ENCODE measurements at places on chromosomes 13 and 19.

- no peak for DNase-seq
Measured at GRCh38 chr19:10896851-10897526, 25.6 kb downstream of the CARM1 start.

DNA sequence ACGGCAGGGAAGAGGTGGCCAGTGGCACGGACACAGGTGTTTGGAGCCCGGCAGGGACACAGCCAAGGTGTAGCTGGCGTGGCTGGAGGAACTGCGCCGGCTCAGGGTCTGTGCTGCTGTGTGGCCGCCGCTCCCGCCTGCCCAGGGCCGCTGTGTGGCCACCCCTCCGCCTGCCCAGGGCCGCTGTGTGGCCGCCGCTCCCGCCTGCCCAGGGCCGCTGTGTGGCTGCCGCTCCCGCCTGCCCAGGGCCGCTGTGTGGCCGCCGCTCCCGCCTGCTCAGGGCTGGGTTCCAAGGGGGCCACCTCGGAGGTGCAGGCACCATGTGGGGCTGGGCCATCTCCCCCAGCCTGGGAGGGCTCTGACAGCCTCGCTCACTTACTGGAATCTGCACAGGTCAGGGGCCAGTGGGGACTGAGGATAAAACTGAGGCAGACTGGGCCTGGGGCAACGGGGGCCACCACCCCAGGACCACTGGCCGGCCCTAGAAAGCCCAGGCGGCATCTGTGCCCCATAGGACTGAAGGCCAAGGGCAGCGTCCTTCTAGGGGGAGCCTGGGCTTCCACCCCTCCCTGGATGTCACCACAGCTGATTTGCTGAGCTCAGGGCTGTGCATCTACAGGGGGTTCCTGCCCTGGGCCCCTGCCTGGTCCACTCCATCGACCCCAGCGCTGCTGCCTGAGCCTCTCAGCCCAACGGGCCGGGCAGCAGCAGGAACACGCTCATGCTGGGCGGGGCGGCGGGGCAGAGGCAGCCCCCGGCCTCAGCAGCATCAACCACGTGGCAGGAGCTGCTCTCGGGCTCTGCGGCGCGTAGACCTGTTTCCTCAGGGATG, 21.5 kb downstream of the C13orf46 start:
- no peak for DNase-seq

DNA sequence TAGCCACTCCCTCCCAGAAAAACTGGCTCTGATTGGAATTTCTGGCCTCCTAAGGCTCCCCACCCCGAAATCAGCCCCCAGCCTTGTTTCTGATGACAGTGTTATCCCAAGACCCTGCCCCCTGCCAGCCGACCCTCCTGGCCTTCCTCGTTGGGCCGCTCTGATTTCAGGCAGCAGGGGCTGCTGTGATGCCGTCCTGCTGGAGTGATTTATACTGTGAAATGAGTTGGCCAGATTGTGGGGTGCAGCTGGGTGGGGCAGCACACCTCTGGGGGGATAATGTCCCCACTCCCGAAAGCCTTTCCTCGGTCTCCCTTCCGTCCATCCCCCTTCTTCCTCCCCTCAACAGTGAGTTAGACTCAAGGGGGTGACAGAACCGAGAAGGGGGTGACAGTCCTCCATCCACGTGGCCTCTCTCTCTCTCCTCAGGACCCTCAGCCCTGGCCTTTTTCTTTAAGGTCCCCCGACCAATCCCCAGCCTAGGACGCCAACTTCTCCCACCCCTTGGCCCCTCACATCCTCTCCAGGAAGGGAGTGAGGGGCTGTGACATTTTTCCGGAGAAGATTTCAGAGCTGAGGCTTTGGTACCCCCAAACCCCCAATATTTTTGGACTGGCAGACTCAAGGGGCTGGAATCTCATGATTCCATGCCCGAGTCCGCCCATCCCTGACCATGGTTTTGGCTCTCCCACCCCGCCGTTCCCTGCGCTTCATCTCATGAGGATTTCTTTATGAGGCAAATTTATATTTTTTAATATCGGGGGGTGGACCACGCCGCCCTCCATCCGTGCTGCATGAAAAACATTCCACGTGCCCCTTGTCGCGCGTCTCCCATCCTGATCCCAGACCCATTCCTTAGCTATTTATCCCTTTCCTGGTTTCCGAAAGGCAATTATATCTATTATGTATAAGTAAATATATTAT, 6.1 kb downstream of the FOSB start:
- DNase-seq: no peak

DNA sequence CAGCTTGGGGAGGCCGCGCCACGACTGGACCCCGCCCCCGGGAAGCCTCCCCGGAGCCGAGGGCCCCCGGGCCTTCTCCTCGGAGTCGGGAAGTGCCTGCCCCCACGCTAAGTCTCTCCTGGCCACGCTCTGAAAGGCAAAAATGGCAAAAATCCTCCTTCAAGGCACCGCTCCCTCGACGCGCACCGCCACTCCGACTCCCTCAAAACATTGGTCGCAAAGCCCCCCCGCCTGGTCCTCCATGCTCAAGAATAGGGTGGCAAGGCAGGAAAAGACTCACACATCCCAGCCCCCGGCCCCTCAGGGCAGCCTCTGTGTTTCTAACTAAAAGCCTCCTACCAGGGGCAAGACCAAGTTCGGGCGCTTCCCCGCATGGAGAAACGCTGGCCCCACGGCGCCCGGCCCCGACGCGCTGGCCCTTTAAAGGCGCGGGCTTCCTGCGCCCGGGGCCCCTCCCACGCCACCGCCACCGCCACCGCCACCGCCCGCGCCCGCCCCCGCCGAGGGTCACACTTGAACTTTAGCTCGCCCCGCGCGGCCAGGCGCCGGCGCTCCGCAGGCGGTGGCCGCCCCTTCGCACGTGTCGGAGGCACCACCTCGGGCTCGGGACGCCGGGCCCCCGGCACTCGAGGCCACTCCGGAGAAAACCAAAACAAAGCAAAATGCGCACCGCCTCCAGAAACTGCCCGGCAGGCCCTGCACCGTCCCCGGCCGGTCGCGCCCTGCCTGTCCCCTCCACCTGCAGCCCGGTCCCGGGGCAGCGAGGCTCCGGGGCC, 1.9 kb downstream of the FOXO1 start:
- peak; percentile 38 for DNase-seq

DNA sequence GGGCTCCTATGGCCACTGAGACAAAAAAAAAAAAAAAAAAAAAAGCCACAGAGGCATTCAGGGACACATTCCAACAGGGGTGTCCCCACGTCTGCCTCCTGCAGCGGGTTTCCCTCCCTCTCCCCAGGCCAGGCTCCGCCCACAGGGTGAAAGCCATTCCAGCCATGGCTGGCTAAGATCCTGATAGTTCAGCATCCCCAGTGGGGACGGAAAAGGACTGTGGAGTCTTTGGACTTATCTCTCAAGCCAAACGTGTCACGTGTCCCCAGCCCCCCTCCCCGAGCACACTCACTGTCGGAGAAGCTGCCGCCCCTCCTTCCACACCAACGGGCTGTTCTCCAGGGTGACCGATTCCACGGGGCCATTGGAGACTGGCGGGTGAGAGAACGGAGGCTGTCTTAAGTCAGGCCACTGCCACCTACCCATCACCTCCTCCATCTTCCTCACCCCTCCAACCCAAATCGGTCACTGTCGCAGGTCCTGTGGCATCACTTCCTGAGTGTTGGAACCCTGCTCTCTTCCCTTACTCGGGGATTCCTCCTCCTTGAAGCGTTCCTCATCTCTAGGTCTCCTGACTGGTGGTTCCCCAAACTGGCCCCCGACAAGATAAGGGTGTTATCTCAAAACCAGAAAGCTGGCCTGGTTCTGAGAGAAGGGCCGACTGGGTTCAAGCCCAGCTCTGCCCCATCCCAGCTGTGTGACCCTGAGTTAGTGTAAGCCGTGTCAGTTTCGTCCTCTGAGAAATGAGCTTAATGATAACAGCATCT, 9.1 kb upstream of the FKRP start:
- no peak for DNase-seq

DNA sequence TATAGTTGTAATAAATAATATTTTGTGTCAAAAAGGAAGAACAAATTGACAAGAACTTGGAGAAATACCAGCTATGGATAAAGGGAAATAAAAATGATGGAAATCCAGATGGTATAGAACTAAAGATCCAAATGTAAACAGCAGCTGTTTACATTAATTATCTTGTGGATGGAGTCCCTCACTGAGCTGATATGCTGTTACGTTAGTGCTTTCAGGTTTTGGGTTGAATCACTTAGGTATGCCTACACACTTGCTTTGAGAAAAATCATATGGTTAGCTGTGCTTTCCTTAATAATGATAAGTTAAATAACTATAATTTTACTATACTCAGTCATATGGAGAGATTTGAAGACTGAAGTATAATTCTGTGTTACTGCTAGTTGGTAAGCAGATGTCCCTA, 27.7 kb downstream of the WASF3 start:
- DNase-seq: peak; percentile 50

- DNase-seq: no peak
Measured at GRCh38 chr13:40765602-40766001, 5.4 kb downstream of the MRPS31 start.

DNA sequence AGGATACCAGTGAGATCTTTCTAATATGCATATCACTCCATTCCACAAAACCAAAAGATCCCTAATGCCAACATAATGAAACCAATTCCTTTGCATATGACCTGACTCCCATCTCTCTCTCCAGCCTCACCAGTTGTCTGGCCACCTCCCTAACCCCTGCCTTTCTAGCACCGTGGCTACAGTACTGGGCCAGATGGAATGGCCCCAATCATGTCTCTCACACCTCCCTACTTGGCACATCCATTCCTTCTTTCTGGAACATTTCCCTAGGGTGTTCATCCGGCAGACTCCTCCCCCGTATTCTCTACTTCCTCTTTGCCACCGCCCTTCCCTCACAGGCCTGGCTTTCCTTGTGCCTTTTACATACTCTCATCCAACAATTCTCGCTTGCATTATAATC, 62.0 kb downstream of the GPALPP1 start:
- no peak for DNase-seq

- peak; percentile 68 for DNase-seq
Measured at GRCh38 chr19:44512326-44513298, 12.3 kb upstream of the ZNF180 start.

- peak; percentile 22 for DNase-seq
Measured at GRCh38 chr19:41753936-41754529, 1.3 kb upstream of the CEACAM6 start.

- DNase-seq: no peak
Measured at GRCh38 chr13:96216543-96216942, 126.6 kb downstream of the HS6ST3 start.

DNA sequence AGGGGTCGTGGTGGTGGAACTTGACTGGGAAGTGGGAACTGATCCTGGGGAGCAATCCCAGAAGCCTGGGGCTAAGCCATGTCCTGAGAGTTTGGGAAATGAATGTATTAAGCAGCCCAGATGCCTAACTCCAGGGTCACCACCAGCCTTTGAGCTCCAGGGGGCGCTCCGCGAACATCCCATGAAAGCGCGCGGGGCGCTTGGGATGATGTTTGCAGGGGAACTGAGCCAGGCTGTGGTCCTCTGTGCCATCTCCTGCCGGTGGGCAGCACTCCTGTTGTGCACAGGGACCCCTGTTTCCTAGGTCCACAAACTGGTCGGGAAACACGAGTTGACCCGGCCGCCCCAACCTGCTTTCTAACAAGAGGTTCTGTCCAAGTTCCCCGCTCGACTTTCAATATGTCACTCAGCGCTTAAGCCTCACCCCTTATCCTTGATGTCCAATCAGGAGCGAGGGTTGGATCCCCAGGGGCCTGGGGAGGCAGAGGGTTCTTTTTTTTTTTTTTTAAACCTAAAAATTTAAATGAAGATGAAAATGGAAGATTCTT, 14.4 kb downstream of the LEUTX start:
- DNase-seq: peak; percentile 88

DNA sequence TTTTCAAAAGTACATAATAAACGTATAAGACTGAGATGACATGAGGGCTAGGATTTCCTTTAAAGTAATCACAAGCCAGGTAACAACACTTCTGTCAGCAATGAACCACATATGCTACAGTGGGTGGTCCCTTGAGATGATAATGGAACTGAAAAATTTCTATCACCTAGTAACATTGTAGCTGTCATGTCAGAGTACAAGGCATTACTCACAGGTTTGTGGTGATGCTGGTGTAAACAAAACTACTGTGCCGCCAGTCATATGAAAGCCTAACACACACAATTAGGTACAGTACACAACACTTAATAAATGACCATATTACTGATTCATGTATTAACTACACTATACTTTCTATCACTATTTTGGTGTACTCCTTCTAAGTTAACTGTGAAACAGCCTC, 36.8 kb downstream of the MIPEP start:
- no peak for DNase-seq

DNA sequence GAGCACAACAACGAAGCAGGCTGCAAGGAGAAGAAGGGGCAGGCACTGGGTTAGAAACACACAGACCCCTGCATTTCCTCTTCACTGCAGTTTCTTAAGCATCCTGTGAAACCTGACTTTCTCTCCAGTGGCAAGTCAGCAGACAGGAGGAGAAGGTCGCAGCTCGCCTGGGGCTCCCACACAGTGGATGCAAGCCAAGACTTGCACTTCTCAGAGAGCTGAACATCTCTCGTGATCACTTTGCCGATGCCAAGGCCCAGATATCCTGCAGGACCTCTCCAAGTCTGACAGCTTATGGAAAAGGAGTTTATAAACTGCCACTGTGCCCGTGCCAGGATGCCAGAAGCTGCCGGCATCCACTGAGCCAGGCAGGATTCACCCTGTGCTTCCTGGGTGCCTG, 18.4 kb downstream of the TMEM272 start:
- no peak for DNase-seq

- no peak for DNase-seq
Measured at GRCh38 chr19:30497034-30497433, 124.8 kb downstream of the ZNF536 start.

DNA sequence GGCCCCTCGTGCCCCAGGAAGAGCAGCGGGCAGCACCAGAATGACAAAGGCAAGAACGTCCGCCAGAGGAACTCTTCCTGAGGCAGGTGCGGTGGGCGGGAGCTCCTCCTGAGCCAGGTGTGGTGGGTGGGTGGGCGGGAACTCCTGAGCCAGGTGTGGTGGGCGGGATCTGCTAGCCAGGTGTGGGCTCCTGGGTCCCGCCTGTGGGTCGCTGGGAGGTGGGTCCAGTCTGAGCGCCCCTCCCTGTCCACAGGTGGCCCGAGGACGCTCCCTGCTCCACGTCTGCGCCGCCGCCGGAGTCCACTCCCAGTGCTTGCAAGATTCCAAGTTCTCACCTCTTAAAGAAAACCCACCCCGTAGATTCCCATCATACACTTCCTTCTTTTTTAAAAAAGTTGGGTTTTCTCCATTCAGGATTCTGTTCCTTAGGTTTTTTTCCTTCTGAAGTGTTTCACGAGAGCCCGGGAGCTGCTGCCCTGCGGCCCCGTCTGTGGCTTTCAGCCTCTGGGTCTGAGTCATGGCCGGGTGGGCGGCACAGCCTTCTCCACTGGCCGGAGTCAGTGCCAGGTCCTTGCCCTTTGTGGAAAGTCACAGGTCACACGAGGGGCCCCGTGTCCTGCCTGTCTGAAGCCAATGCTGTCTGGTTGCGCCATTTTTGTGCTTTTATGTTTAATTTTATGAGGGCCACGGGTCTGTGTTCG, 7.0 kb upstream of the HCN2 start:
- no peak for DNase-seq

DNA sequence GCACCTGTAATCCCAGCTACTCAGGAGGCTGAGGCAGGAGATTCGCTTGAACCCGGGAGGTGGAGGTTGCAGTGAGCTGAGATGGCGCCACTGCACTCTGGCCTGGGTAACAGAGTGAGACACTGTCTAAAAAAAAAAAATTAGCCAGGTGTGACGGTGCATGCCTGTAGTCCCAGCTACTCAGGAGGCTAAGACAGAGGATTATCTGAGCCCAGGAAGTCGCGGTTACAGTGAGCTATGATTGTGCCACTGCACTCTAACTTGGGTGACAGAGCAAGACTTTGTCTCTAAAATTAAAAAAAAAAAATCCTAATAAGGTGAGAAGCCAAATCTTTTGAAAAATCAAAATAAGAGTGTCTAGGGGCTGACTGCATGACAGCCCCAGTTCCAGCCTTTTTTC, 9.7 kb upstream of the CEBPA start:
- DNase-seq: no peak

- DNase-seq: no peak
Measured at GRCh38 chr13:50209631-50210030, 194.4 kb downstream of the KCNRG start.
